ENCODE measurements at places on chromosomes 13 and 19.

DNA sequence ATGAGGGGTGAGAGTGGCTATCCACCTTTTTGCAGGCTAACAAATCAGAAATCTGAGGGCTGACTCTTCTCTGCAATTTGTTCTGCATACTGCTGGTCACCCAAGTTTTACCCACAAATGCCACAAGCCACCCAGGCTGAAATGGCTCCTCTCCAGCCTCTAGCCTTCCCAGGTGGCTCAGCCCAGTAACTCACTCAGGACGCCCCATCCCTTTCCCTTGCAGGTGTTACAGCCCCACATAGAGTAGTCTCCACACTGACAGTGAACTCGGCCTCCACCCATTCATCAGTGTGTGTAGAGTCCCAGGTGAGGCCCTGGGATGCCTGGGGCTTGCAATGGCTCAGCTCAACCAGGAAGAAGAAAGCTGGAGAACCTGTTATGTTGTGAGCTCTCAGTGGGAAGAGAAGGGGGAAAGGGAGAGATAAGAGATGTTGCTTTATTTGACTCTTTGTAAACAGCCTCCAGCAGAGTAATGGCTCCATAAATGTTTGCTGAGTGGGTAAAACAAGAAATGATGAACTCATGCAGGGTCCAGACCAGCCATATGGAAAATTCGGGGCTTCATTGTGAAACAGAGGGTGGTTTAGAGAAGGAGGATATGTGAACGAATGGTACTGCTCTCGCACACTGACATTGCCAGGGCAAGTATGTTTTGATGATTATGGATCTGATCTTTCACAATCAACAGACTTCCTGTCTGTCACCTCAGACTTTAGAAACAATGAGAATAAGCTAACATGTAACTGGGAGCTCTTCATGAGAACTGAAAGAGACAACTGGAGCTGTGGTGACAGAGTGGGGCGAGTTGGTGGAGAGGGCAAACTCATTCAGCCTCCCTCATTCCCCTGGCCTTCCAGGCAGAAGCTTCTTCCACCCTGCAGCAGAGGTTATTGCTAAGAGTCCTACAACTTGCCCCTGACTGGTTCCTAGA, 74.2 kb upstream of the RFC3 start:
- DNase-seq = peak; percentile 36

DNA sequence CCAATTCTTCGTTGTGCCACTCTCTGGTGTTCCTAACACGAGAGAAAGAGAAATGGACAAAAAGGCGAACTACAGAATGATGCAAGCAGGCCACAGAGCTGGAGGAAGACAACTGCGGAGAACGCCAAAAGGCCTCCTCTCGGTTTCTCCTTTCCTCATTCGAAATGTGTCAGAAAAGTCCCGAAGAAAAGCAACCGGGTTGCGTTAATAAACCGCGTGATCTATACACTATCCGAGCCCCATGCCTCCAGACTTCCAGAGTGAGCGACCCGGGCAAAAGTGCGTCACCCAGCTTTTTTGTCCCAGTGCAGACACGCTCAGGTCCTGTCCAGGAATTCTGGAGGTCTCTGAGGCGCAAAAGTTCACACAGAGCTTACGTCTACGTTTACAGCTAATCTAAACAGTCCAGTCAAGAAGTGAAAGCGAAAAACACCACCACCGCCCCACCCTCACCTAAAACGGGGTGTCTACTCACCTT, 413 bp downstream of the N4BP2L2 start:
- DNase-seq = peak; percentile 64

GRCh38 chr19:30686826-30687566, 314.8 kb downstream of the ZNF536 start:
- DNase-seq = no peak

DNA sequence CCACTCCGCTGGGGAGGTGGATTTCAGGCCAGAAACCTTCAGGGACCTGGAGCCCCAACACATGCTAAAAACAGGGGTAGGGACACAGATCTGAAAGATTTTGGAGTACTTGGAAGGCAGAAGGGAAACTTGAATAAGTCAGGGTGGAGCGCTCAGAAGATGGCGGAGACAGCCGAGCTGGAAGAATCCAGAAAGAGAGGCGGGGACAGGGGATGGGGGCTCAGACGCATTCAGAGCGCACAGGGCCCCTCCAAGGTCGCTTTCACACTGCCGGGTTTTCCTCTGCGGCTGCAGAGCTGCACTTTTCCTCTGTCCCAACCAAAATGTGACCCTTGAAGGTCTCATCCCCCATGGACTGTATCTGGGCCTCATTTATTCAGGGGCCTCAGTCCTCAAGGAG, 56.9 kb downstream of the ERICH4 start:
- DNase-seq = no peak

DNA sequence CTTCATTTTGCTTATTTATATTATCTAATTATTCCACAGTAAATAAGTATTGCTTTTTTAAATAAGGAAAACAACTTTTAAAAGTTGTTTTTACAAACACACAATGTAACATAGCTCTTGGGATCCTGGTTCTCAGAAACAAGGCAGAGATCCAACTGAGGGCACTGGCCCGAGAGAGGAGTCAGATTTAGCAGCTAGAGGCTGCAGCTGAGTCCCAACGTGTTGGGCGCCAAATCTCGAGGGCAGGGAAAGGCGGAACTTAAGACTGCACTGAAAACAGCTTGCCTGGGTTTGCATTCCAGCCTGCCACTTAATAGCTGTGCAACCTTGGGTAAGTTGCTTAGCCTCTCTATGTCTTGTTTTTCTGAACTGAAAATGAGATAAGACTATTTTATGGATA, 16.4 kb upstream of the WASF3 start:
- no peak for DNase-seq

DNA sequence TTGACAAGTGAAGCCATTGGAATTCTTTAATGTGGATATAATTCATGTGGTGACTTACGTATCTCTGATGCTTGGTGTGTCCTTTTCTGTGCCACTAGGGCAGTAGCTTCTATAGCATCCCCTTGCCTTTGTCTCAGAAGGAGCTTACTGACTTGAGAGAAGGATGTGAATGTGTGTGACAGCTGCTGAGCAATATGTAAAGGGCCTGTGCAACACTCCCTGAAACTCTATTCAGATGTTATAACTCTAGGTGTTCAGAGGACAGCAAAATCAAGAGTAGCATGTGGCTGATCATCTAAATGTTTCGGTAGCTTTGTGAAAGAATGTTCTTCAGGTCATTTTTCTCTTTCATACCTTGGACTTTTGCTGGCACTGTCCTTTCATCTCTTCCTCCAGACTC, 189.5 kb downstream of the LMO7 start:
- DNase-seq = no peak

DNA sequence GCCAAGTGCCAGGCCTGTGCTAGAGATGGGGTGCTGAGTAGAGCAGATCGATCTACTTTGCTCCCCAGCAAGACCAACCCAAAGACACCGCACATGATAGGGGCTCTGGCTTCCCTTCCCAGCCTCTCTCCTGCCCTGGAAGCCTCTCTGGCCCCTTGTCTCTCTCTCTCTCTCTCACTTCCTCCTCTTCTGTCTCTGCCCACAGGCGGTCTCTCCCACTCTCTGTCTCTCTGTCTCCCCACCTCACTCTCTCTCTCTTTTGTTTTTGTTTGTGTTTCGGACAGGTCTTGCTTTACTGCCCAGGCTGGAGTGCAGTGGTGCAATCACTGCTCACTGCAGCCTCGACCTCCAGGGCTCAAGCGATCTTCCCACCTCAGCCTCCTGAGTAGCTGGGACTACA, 1.3 kb downstream of the SELENOV start:
- DNase-seq = no peak

DNA sequence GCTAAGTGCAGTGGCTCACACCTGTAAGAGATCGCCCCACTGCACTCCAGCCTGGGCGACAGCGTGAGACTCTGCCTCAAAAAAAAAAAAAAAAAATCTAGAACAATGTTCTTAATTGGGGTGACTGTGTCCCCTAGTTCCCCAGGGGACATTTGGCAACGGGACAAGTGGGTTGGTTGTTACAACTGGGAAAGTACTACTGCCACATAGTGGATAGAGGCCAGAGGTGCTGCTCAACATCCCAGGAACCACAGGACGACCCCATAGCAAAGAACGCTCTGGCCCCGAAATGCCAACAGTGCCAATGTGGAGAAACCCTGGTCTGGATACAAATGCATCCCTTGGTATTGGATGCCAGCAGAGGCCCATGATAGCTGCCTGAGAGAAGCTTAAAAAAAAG, 11.8 kb downstream of the NLRP12 start:
- no peak for DNase-seq

GRCh38 chr19:46596008-46596407, 5.1 kb upstream of the CALM3 start:
- no peak for DNase-seq

DNA sequence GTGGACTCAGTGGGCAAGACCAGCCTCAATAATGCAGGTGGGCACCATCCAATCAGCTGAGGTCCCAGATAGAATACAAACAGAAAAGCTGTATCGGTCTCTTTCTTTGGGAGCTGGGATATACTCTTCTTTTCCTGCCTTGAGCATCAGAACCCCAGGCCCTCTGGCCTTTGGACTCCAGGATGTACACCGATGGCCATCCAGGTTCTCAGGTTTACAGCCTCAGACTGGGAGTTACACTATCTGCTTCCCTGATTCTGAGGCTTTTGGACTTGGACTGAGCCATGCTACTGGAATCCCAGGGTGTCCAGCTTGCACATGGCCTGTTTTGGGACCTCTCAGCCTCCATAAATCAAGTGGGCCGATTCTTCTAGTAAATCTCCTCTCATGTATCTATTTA, 27.6 kb upstream of the USP12 start:
- no peak for DNase-seq

DNA sequence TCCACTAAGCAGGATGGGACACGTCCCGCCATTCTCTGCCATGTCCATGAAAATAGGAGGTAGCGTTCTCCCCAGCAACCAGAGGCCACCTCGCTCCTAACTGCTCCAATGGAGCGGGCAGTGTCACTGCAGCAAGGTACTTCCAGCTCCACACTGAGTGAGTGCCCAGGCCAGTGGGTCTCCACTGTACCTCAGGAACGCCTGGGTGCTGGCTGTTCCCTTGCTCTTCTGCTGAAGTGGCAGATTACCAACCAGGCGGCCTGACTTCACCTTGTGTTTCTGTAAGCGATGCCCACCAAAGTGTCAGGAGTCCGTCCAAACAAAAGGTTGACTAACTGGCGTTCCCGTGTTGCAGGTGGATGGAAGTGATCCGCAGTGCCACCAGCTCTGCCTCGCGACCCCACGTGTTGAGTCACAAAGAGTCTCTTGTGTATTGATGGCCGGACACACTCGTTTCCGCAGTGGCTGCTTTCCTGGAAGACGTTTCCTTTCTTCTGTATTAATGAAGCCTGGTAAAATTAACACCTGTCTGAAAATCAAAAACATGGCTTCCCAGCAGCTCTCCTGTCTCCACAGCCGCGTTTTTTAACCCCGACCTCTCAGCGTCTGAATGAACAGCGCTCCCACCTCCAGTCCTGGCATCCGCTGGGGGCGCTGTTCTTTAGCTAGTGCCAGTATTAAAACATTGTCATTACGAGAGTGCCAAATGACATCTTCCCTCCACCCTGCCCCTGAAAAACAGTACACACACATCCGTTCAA, 128.8 kb downstream of the STK24 start:
- DNase-seq = peak; percentile 31

All from GM13976 (cell line).